Stimulated activated CD8-positive, alpha-beta memory T cell treated with anti-CD3 and anti-CD28 coated beads, Interleukin-4, amount 100 ng/mL, for 1 hour (primary cell): ENCODE measurements at places on chromosomes 6 and 20.

GRCh38 chr6:81590314-81590691 is 162.2 kb downstream of the TENT5A start:
- no peak for DNase-seq

DNA sequence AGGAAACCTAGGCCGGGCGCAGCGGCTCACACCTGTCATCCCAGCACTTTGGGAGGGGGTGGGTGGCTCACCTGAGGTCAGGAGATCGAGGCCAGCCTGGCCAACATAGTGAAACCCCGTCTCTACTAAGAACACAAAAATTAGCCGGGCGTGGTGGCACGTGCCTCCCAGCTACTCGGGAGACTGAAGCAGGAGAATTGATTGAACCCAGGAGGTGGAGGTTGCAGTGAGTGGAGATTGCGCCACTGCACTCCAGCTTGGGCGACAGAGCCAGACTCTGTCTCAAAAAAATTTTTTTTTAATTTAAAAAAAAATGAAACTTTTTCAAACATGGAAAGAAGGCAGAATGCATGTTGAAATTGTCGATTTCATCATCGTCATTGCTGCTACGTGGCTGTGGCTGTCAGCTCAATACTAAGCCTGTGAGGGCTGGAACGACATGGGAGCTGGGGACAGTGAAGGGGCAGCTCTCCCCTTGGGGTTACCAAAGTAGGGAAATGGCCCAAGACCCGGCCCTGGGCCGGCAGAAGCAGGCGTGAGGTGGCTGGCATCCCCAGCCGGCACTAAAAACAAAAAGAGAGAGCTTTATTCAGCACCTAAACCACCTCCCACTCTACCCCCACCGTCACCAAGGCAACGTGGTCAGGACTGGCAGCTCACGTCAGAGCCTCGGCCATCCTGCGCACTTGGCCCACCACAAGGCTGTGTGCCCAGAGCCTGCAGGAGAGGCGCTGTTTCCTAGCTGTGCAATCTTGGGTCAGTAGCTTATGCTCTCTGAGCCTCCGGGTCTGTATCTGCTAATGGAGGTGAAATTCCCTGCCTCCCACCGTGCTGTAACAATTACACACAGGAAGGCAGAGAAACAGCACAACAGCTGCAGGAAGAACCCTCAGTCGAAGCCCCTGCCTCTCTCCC is 30.8 kb downstream of the AGPAT4 start:
- DNase-seq: peak; percentile 43

GRCh38 chr6:92352130-92352529 is 1067.2 kb downstream of the EPHA7 start:
- no peak for DNase-seq

- no peak for DNase-seq
These were observed 414.9 kb downstream of the KIF16B start for GRCh38 chr20:16158090-16158975.

DNA sequence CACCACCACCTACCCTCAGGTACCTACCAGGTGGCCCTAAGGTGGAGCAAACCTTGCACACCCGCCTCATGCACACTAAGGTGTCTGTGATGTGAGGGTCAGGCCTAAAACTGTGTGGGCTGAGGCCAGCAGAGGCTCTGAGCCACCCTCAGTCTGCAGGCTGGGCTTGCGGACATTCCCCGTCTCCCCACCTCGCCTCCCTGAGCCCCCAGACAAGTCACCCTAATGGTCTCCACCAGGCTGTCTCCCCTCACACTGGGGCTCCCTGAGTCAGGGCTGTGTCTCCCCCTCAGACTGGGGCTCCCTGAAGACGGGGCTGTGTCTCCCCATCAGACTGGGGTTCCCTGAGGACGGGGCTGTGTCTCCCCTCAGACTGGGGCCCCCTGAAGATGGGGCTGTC is 12.5 kb downstream of the PRPH2 start:
- no peak for DNase-seq

DNA sequence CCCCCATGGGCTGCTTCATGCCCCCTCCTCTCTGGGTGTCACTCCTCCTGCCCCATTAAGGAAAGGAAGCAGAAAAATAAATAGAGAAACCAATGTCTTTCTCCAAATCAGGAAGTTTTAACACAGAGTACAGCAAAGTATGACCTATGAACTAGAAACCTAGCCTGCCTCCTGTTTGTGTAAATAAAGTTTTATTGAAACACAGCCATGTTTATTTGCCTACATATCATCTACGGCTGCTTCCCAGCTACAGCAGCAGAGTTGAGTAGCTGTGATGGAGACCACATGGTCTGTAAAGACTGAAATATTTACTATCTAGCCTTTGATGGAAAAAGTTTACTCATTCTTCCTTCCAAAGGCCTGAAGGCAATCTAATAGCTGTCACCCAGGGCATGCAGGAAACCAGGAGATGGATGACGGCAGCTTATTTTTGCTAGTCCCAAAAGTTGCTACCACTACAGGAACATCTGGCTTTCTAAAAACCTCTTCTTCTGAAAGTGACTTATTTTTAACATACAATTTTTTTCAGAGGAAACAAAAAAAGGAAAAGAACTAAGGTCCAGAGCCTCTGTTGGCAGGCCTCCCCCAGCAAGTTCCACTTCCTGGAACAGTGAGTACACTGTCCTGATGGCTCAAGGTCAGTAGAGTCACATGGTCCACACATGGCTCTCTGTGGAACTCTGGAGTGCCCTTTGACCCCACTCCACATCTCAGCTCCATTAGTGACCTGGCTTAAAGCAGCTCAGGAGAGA is 287.8 kb downstream of the PTPRT start:
- no peak for DNase-seq

- no peak for DNase-seq
These were observed 295.6 kb downstream of the GRIK2 start for GRCh38 chr6:101689156-101689555.

- DNase-seq: no peak
These were observed 92.5 kb downstream of the TCP11 start for GRCh38 chr6:35048631-35049083.

GRCh38 chr6:5205877-5206850 is 54.6 kb downstream of the LYRM4 start:
- no peak for DNase-seq

DNA sequence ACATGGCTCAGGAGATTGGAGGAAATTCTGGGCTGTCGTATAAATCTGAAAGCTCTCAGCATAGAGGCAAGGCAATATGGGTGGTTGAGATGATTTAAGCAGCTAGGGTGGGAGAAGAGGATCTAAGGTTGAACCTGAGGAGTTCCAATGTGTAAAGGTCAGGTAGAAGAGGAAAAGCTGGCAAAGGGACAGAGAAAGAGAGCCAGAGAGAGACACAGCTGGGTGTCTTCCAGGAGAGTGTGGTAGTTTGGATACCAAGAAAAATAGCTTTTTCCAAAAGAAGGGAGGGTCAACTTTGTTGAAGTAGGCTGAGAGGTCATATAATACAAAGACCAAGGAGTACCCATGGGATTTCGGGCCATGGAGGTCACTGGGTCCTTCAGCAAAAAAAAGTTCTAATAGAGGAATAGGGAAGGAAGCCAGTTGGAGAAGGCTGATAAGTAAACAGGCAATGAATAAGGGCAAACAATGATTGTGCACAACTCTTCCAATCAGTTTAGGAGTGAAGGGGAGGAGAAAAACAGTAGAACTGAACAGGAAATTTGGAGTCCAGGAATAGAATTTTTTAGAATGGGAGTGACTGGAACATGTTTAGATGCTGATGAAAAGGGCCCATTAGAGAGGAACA is 135.1 kb downstream of the QRSL1 start:
- no peak for DNase-seq

DNA sequence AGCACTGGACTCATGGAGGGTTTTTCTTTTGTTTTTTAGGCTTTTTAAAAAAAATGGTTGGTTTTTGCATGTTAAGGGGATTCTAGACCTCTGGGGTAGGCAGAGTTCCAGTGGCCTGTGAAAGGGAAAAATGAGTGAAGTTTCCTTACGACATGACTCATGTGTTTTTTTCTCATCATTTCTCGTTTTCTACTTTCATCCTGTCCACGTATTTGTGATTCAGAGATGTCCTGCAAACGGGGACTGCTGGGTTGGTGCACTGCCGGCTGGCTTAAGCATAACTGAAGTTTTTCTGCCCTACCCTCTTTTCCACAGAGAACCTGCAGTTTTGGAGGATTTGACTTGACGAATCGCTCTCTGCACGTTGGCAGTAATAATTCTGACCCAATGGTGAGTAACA is 182.3 kb downstream of the SASH1 start:
- no peak for DNase-seq

DNA sequence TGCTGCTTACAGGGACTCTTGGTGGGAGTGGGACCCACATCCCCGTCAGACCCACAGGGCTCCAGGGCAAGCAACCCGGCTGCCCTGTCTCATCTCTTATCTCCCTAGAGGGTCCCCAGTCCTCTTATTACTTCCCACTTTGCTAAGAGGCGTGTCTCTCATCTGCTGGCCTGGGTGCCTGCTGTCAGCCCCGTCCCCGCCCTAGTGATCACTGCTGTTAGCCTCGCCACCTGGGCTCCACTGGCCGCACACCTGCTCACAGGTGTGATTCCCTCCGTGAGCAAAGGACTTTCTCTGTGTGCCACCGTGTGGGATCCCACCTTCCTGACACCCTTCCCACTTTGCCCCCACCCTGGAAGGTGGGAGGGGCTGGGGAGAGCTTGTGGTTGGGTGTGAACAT is 57.6 kb downstream of the TCP11 start:
- DNase-seq: no peak

GRCh38 chr20:34643928-34644327 is 33.0 kb downstream of the PIGU start:
- DNase-seq: no peak

DNA sequence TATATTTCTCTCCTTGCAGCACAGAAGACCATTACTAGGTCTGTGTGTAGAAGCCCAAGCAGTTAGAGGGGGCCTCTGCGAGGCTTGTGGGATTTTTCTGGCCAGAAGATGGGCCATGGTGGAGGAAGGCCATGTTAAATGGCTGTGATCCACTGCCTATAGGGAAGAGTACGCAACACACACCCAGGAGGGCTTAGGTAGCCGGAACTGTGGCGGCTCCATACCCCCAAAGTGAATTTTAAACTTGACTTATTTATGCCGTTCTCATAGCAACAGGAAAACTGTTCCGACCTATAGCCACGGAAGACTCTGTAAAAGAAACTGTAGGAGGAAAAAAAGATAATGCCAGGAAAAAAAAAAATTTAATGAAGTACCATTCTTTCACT is 69.5 kb downstream of the SLX4IP start:
- no peak for DNase-seq

- peak; percentile 62 for DNase-seq
These were observed 4.5 kb upstream of the EBF4 start for GRCh38 chr20:2688041-2688591.

GRCh38 chr6:149940672-149940982 is 1.2 kb upstream of the ULBP2 start:
- no peak for DNase-seq

DNA sequence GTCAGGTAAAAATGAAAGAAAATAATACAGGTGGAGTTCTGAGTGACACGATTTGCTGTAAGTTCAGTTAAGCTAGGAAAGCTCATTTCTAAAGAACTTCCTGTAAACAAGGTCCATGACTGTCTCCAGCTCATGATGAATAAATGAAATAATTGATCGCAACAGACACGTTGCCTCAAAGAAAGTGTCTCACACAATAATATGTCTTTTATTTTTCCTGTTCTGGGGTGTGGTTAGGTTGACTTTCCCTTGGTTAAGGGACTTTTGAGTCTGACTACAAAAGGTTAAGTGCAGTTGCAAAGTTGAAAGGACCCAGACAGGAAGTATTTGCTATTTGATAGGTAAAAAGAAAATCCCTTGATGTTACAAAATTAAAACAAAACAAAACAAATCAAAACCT is 304.2 kb upstream of the PRDM1 start:
- no peak for DNase-seq
